HT1080 (cell line): ENCODE measurements at places on chromosomes 2 and 18. TPM values are rescaled to one million over a fixed set of nuclear protein-coding genes. Genes with fewer than 3 reads are reported as not detected.
A peak's percentile ranks its signal among the peaks of the same experiment; 100 is the strongest.

- peak; percentile 83 for DNase-seq
These were observed 360.4 kb downstream of the SLC4A3 start for GRCh38 chr2:219987830-219988229.

GRCh38 chr18:58290116-58290695 is 246.2 kb downstream of the NEDD4L start:
- DNase-seq = no peak

- no peak for DNase-seq
These were observed 95.5 kb upstream of the EML6 start for GRCh38 chr2:54627973-54628372.

DNA sequence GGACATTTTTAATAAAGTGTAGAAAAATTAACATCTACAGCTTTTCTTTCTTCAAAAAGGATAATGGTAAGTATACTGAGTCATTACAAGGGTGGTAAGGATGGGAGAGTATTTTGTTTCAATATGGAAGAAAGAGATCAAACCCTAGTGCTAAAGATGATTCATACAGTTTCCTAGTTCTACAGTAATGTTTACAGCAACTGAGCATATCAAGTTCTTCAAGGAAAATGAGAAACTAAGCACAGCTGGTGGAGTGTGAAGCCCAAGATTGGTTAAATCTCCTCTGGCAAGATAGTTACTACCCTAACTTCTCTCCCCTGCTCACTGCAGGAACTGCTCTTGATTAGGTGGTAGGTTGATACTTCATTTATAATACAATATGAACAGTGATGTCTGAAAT is 467.5 kb downstream of the XIRP2 start:
- DNase-seq = peak; percentile 82

DNA sequence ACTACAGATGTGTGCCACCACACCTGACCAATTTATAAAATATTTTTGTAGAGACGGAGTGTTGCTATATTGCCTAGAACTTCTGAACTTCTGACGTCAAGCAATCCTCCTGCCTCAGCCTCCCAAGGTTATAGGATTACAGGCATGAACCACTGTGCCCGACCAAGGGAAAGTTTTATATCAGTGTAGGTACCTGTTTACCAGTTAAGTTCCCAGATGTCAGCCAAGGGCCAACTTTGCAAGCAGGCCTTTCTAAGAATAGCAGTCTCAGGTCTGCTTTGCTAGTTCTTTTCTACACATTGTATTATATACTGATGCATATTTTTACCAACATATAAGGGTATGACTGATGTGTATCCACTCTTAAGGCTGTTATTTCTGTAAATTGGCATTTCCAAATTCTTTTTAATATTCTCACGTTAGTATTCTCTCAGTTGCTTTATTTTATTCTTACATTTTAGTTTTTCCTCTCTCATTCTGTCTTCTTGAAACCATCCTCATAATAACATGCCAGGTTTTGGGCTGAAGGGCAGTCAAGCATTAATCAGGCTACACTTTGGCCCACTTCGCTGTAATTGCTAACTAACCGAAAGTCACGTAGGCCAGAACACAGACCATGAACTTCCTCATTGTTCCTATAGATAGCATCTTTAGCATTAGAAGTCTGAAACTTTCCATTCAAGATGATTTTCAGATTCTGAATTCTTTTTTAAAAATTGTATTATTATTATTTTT is 25.0 kb upstream of the CXXC1 start:
- no peak for DNase-seq

The PSMA8 gene
- total RNA-seq = not detected in 2 replicates

The TRPM8 gene
- total RNA-seq = 0.07 and 1.3 TPM in 2 replicates
